CD4-positive, alpha-beta T cell (primary cell): ENCODE measurements at places on chromosomes 5 and 9. TPM values are rescaled to one million over a fixed set of nuclear protein-coding genes. Genes with fewer than 3 reads are reported as not detected.

DNA sequence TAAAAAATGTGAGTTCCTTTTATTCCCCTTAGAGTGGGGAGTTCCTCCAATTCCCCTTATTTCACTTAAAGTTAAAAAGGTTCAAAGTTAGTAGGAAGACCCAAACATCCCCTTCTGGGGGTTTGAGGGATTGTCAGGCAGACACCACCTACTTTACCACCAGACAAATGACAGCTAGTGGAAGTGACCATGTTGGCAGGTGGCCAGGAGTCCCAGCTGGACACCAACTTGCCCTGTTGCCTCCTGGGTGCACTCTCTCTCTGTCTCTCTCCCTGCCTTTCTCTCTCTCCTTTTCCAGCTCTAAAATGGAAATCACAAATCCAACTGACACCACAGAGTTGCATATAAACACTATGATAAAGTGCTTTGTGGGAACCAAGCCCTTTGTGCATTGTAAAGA, 307.7 kb upstream of the TLE4 start:
- no peak for DNase-seq

DNA sequence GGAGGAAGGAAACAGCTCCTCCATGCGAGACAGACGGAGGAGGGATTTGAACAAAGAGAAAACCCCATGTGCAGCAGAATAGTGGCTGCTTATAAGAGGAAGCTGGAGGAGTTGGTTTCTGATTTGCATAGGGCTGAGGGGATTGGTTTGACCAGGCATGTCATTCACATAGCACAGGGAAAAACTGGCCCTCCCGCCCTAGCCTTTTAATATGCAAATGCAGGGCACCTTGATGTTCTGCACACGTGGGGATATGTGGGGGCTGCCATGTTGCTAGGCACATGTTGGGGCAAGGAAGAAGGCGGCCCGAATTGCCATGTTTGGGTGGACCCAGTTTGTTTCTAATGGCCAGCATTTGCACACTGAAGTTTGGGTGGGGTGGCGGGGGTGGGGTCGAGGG, 42.2 kb downstream of the OSMR start:
- DNase-seq, result no peak

- DNase-seq, result no peak
Observed at GRCh38 chr5:35373249-35373648, 143.0 kb upstream of the PRLR start.

DNA sequence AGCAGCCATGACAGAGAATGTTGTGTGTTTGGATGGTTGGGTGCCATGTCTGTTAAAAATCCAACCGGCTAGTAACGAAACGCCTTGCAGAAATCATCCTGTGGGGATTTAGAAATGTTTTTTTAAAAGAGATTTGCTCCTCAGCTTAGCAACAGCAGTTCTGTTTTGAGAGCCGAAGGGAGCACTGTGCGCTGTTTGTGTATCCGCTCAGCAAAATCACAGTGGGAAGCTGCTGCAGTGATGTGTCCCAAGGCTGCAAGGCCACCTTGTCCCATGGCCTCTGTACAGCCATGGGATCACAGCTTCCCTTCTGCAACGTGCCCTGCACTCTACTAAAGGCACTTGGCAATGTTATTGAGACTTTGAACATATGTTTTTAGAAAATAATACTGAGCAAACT, 40.9 kb downstream of the TRIO start:
- no peak for DNase-seq

DNA sequence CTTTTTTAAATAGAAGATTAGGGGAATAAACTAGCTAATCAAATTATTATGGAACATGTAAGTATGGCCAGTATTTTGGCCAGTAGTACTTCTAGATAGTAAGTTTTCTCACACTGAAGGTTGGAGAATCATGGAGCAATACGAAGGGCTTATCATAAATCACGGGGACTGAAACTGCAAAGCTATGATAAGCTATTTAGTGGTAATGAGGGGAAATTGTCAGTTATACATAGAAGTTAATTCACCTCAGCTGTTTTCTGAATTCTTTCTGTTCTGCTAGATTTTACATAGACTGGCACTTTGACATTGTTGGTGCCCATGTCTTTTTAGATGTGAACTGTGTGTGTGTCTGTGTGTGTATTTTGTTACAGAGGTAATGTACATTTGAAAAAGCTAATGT, 34.5 kb upstream of the FAM151B start:
- DNase-seq, result no peak

GRCh38 chr9:13324988-13325387, 45.5 kb upstream of the MPDZ start:
- DNase-seq, result no peak

The GAPT gene
- not detected for total RNA-seq

GRCh38 chr9:37919246-37919955, 15.5 kb upstream of the SLC25A51 start:
- no peak for DNase-seq

The DRD1 gene
- total RNA-seq, result not detected

DNA sequence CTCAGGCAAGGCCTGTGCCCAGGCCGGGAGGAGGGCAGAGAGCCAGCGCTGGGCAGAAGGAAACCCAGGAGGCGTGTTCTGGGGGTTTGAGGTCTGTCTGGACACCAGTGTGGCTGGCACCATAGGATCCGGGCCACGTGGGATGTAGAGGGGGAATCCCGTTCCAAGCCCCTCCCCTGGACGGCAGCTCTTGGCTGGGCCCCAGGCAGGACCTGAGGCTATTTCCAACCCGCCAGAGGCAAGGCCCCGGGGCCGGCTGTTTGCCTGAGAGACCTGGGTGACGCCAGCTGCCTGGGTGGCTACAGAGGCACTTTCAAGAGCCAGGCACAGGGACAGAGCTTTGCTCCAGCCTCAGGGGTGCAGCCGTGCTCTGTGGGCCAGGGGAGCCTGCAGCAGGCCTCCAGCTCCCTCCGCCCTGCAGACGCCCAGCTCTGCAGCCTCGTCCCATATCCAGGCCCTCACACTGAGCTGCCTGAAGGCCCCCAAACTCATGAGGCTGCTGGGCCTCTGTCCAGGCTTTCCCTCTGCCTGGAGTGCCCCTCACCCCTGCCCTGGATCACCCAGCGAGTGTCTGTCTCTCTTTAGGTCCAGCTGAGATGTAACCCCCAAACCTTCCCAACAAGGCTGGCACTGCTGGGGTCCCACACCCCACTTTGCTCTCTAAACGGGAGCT, 56.6 kb upstream of the EGFL7 start:
- DNase-seq, result no peak
